Left kidney (tissue), 8 donors: ENCODE measurements at places on chromosomes 5 and 9.

DNA sequence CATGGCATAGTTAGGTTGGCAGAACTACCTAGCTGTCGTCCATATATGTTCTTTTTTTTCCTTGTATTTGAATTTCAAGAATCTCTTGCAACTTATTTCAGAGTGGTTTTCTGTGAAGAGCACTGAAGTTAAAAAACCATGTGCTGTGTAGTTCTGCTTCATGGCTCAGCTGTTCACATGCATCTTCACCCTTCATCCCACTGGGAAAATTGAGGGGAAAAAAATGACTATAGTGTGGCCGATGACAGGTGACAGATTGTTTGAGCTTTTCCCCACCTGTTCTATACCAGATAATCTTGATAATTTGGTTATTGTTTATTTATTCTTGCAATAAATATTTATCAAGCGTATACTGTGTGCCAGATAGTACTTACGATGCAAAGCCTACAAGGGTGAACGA, 77.8 kb downstream of the AOPEP start:
- DNase-seq: no peak

GRCh38 chr5:126053630-126054029, 369.6 kb upstream of the GRAMD2B start:
- DNase-seq: no peak

DNA sequence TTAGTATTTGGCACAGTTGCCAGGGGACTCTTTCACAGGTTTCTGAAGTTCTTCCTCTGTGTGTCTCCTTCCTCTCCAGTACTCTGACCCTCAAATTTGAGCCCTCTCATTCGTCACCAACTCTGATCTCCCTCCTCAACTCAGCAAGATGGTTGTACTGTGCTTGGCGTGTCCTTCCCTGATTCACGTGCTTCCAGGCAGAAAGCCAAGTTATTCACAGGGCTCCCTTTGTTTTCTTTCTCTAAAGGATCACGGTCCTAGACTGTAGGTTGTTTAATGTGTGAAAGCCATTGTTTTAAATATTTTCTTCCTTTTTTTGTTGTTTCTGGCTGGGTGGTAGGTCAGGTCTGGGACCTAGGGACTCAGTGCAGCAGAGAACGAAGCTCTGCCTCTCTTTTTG, 142.9 kb downstream of the DMAC1 start:
- DNase-seq: no peak

DNA sequence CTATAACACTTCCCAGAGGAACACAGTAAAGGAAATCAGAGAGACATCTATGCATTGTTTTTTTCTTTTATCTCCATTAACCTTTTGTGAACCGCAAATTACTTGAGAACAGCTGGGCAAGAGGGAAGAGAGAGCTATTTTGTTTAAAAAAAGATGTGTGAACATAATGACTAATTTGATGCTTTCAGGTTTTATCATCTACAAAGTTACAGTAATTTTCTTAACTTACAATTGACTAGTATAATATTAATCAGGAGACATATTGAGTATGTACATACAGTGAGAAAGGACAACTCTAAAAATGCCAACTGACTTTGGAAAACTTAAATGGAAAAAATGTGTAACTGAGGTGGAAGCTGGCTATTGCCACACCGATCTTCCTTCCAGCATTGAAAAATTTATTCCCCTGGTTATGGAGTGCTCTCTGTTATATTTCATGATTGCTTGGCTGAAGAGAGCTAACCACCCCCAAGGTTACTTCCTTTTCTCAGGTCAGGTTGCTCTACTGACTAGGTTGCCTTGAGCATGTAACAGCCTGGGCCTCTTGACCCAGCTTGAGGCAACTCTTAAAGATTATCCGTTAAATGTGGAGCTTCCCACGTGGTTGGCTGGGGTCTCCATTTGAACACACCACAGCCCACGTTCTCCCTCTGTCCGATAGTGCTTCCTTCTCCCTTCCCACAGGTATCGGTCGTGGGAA, 62.6 kb upstream of the C6 start:
- DNase-seq: no peak

DNA sequence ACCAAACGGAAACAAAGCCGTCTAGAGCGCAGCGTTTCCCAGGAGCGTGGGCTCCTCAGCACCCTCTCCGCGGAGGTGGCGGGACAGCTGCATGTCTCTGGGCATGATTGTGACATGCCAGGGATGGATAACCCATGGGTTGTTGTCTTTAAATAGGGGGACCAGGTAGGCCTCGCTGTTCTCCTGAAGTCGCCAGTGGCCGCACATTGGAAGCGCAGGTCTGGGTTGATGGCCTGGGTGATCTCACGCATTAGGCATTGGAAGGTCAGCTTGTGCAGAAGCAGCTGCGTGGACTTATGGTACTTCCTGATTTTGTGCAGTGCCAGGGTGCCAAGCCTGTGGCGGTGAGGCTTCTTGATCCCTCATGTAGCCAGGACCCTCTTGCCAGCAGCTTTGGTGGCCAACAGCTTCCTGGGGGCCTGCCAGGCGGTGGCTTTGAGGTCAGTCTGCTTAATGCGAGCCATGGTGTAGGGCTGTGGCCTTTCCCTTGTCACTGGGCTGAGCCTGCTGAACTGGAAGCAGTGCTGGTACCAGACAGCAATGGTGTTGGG, 6.3 kb upstream of the TAF11L3 start:
- no peak for DNase-seq

DNA sequence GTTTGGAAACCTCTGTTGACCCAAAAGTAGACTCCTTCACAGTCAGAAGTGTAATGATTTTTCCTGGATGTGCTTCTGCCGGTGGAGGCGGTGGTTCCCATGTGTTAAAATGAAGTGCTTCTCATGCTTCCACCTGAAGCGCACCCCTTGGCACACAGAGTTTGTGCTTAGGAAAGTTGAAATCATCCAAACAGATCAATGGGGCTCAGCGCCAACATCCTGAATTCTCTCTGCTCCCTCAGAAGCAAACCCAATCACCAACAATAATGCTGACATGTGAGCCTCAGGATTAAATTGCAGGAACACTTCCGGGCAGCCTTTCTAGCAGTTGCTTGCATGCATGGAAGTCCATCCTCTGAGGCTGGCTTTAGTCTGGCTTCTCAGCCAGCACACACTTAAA, 71.0 kb downstream of the MED10 start:
- DNase-seq: no peak

DNA sequence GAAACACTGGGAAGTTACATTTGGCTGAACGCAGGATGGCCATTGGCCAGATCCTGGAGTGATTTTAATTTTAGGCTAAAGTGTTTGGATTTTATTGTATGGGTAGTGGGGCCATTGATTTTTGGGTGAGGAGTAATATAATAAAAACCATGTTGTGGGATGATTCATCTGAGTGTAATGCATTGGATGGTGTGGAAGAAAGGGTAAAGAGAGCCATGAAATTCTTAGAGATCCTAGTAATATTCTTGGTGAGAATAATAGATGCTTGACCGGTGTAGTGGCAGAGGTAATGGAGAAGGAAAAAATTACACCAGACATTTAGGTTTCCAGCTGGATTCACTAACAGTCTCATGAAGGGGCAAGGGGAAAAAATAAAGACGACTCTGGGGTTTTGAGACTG, 158.1 kb downstream of the NPR3 start:
- no peak for DNase-seq

- DNase-seq: no peak
Measured at GRCh38 chr5:109826426-109826825, 136.7 kb downstream of the MAN2A1 start.

- DNase-seq: no peak
Measured at GRCh38 chr9:19373527-19373926, 6.5 kb downstream of the RPS6 start.
